T-helper 17 cell (primary cell): ENCODE measurements at places on chromosomes 7 and 10.

DNA sequence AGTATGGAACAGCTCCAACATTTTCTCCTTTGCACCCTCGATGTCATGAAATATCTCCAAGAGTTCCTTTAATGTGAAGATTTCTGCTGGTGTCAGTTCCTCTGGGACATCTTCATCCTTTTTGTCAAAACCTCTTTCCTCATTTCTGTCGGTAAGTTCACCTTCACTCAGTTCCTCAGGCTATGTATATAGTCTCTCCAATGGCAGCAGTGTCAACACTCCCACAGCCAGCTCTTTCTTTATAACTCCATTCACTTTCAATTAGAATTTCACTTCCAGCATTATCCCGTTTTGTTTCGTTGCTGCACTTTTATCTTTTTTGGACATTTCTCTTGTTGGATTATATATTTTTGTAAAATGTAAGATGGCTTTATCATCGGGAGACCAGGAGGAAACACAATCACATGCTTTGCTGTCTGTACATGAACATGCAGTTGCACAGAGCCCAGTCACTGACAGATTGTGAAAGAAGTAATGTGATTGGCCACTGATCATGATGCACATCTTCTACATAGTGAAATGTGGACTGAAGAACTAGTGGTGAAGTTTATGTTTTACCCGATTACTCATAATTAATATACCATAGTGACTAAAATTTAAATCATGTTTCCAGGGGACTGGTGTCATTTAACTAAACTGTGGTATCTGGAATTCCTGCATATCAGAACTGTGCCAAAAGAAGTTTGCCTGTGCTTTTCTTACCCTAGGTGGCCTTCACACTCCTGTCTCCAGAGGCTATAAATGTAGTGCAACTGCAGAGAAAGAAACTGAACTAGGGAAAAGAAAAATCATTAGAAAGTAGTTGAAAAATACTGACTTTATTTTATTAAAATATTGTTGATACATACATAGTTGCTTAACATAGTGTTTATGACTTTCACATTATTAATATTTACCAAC lies 289.6 kb downstream of the PPP1R3A start:
- H3K4me3 ChIP-seq = no peak overlapping the region
- no peaks in the 10 kb centered on the region for H3K4me1 ChIP-seq
- H3K27ac ChIP-seq = no peak overlapping the region
- DNase-seq = no peak
- H3K36me3 ChIP-seq = no peaks in the 10 kb centered on the region

GRCh38 chr10:107474650-107475049 lies 310.1 kb upstream of the SORCS1 start:
- H3K27ac ChIP-seq = no peak overlapping the region
- H3K27me3 ChIP-seq = no peaks in the 10 kb centered on the region
- no peaks in the 10 kb centered on the region for H3K4me1 ChIP-seq
- no peak for DNase-seq

DNA sequence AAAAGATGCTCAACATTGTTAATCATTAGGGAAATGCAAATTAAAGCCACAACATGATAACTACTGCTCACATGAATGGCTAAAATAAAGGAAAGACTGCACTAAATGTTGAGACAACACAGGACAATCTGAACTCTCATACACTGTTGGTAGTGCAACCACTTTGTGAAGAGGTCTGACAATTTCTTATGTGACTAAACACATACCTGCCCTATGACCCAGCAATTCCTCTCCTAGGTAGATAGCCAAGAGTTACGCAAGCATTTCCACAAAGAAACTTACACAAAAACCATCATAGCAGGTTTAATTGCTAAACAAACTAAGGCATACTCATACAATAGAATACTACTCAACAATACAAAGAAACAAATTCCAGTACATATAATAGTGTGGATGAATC lies 41.8 kb upstream of the HERPUD2 start:
- peaks cover 5% of the 10 kb centered on the region for H3K4me1 ChIP-seq
- no peak for DNase-seq
- no peak overlapping the region for H3K27ac ChIP-seq
- peaks cover 5% of the 10 kb centered on the region for H3K36me3 ChIP-seq
- no peak overlapping the region for H3K4me3 ChIP-seq
- peaks cover 6% of the 10 kb centered on the region for H3K27me3 ChIP-seq

GRCh38 chr10:72812753-72813430 lies 80.6 kb upstream of the OIT3 start:
- peaks cover 8% of the 10 kb centered on the region for H3K4me1 ChIP-seq
- H3K4me3 ChIP-seq = no peak overlapping the region
- H3K27me3 ChIP-seq = no peaks in the 10 kb centered on the region
- no peak overlapping the region for H3K27ac ChIP-seq

GRCh38 chr10:110474826-110475225 lies 22.9 kb upstream of the DUSP5 start:
- DNase-seq = no peak
- peaks cover 6% of the 10 kb centered on the region for H3K36me3 ChIP-seq
- H3K27me3 ChIP-seq = no peaks in the 10 kb centered on the region
- H3K4me1 ChIP-seq = peaks cover 2% of the 10 kb centered on the region

DNA sequence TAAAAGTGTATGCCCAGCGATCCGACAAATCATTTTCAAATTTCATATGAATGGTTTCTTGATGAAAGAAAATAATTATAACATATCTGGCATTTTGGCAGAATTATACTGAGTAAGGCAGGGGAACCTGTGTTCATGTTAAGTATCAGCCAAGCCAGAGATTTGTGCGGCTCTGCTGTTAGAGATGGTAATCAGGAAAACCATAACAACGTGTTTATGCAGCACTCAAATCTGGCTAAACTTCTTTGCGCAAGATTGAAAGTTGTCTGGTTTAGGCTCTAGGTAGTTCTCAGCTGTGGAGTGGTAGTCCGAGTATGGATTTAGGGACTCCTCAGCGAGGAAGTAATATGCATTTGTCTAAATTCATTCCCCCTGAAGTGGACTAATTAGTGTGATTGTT lies 8.9 kb upstream of the CTBP2 start:
- no peaks in the 10 kb centered on the region for H3K36me3 ChIP-seq
- H3K27me3 ChIP-seq = peaks cover 32% of the 10 kb centered on the region
- H3K4me1 ChIP-seq = no peaks in the 10 kb centered on the region
- no peak overlapping the region for H3K4me3 ChIP-seq
- no peak overlapping the region for H3K27ac ChIP-seq

- H3K27me3 ChIP-seq = peaks cover 51% of the 10 kb centered on the region
- H3K4me3 ChIP-seq = no peak overlapping the region
- H3K36me3 ChIP-seq = no peaks in the 10 kb centered on the region
- H3K27ac ChIP-seq = no peak overlapping the region
- no peak for DNase-seq
Observed at GRCh38 chr10:84224411-84225028, 824 bp downstream of the LRIT2 start.

- H3K4me1 ChIP-seq = no peaks in the 10 kb centered on the region
- no peak overlapping the region for H3K27ac ChIP-seq
- peaks cover 22% of the 10 kb centered on the region for H3K27me3 ChIP-seq
- DNase-seq = no peak
- H3K4me3 ChIP-seq = no peak overlapping the region
Observed at GRCh38 chr7:50962962-50963374, 180.3 kb upstream of the GRB10 start.

GRCh38 chr7:1248143-1248915 lies 15.7 kb downstream of the UNCX start:
- peaks cover 69% of the 10 kb centered on the region for H3K27me3 ChIP-seq
- DNase-seq = no peak
- peak overlapping the region; percentile 77 for H3K4me3 ChIP-seq
- H3K36me3 ChIP-seq = peaks cover 6% of the 10 kb centered on the region

DNA sequence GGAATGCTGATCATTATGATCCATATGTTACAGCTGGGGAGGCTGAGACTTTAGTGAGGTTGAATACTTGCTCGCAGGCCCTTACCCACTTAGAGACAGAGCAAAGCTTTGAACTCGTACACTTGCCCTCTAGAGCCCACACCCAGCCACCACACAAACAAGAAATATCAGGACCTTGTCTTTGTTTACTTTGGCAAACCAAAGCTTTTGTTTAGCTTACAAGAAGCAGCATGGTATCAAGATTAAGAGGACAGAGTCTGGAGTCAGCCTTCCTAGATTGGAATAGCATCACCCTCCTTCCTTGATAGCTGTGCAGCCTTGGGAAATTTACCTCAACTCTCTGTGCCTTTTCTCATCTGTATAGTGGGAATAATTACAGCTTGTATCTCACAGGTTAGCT lies 477.5 kb downstream of the SUGCT start:
- H3K4me1 ChIP-seq = no peaks in the 10 kb centered on the region
- no peaks in the 10 kb centered on the region for H3K36me3 ChIP-seq
- no peaks in the 10 kb centered on the region for H3K27me3 ChIP-seq
- no peak overlapping the region for H3K27ac ChIP-seq

DNA sequence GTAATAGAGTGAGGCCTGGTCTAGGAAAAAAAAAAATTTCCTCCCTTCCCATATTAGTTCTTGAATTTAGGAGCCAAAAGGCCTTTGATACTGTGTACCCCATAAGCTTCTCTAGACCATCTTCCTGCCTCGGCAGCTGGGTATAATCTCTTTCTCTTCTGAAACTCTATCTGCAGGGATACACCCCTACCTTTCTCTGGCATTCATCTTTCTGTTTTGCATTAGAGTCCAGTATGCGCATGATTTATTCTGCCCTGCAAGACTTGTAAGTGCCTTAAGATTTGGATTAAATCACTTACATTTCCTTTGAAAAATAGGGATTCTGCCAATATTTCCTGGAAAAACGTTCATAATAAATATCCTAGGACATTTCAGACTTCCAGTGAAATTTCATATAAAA lies 431.2 kb downstream of the PLXDC2 start:
- H3K4me1 ChIP-seq = no peaks in the 10 kb centered on the region
- H3K27ac ChIP-seq = no peak overlapping the region
- no peaks in the 10 kb centered on the region for H3K36me3 ChIP-seq
- no peaks in the 10 kb centered on the region for H3K27me3 ChIP-seq

GRCh38 chr10:43945908-43946307 lies 297.2 kb upstream of the ZNF32 start:
- H3K4me3 ChIP-seq = no peak overlapping the region
- peaks cover 2% of the 10 kb centered on the region for H3K36me3 ChIP-seq
- H3K27ac ChIP-seq = no peak overlapping the region
- H3K4me1 ChIP-seq = peaks cover 12% of the 10 kb centered on the region
- peaks cover 37% of the 10 kb centered on the region for H3K27me3 ChIP-seq

DNA sequence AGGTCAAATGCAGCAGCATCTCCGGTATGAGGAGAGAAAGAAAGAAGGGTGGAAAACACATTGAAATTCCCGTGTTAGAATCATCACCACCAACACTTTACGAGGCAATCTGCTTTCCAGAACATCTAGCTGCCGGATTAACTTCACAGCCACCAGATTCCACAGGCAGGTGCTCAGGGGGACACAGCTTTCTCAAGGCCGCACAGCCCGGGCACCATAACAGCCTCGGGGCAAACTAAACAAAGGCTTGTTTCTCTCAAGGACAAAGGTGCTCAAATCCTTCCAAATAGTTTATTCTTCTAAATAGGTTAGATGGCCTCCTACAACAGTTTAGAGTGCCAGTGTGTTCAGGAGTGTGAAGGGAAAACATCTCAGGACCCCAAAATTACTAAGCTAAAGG lies 156.3 kb downstream of the DIP2C start:
- peaks cover 45% of the 10 kb centered on the region for H3K27me3 ChIP-seq
- no peak for DNase-seq
- no peak overlapping the region for H3K27ac ChIP-seq
- no peak overlapping the region for H3K4me3 ChIP-seq
- H3K4me1 ChIP-seq = peaks cover 5% of the 10 kb centered on the region

- no peaks in the 10 kb centered on the region for H3K27me3 ChIP-seq
- H3K36me3 ChIP-seq = peaks cover 2% of the 10 kb centered on the region
- peaks cover 12% of the 10 kb centered on the region for H3K4me1 ChIP-seq
- no peak overlapping the region for H3K4me3 ChIP-seq
Observed at GRCh38 chr10:63376560-63377304, 89.0 kb downstream of the JMJD1C start.

DNA sequence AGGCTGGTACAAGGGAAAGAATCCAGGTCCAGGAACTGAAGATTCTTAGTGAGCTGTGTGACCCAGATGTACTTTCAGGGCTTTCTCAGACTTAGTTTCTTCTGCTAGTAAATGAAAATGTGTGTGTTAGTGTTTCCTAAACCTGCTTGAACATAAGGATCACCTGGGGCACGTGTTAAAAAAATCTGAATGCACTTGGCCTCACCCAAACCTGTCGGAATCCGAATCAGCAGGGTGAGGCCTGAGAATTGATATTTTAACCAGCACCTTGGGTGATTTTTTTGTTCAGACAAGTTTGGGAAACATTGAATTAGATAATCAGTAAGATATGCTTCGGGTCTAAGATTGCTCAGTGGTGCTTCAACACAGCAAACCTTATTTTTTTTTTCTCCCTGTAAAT lies 59.7 kb downstream of the ZNF365 start:
- H3K27ac ChIP-seq = no peak overlapping the region
- peaks cover 8% of the 10 kb centered on the region for H3K27me3 ChIP-seq
- H3K36me3 ChIP-seq = no peaks in the 10 kb centered on the region
- no peak overlapping the region for H3K4me3 ChIP-seq
- DNase-seq = no peak

DNA sequence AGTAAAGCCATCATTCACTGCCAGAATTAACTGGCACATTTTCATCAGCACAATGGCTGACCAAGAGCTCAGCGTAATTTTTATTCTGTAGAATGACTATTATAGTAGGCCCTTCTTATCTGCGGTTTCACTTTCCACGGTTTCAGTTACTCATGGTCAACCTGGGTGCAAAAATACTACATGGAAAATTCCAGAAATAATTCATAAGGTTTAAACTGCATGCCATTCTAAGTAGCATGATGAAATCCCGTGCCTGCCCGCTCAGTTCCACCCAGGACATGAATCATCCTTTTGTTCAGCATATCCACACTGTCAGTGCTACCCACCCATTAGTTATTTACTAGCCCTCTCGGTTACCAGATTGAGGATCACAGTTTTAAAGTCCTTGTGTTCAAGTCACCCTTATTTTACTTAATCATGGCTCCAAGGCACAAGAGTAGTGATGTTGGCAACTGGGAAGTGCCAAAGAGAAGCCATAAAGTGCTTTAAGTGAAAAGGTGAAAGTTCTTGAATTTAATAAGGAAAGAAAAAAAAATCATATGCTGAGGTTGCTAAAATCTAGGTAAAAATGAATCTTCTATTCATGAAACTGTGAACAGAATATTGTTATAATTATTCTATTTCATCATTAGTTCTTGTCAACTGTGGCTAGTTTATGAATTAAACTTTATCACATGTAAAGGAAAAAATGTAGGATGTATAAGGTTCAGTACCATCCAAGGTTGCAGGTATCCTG lies 204.9 kb downstream of the DOCK4 start:
- H3K27ac ChIP-seq = no peak overlapping the region
- peaks cover 3% of the 10 kb centered on the region for H3K36me3 ChIP-seq
- no peaks in the 10 kb centered on the region for H3K4me1 ChIP-seq
- no peak for DNase-seq
- no peak overlapping the region for H3K4me3 ChIP-seq
- peaks cover 14% of the 10 kb centered on the region for H3K27me3 ChIP-seq
